ENCODE measurements at places on chromosomes 7 and 10. TPM values are rescaled to one million over a fixed set of nuclear protein-coding genes. Genes with fewer than 3 reads are reported as not detected.
A peak's percentile ranks its signal among the peaks of the same experiment; 100 is the strongest.

Gene GLI3
- total RNA-seq = 141 TPM

Gene INA
- total RNA-seq = 36.4 TPM

Gene PTN
- total RNA-seq = 228 TPM

Gene DENND11
- total RNA-seq = 33.7 TPM

Gene GNGT1
- 0.65 TPM for total RNA-seq

Gene HMX3
- not detected for total RNA-seq

GRCh38 chr7:156842740-156843140 is 50.2 kb downstream of the LMBR1 start:
- peaks cover 11% of the 10 kb centered on the region for H3K36me3 ChIP-seq
- H3K27ac ChIP-seq = no peak overlapping the region
- peaks cover 8% of the 10 kb centered on the region for H3K4me1 ChIP-seq
- H3K27me3 ChIP-seq = no peaks in the 10 kb centered on the region

DNA sequence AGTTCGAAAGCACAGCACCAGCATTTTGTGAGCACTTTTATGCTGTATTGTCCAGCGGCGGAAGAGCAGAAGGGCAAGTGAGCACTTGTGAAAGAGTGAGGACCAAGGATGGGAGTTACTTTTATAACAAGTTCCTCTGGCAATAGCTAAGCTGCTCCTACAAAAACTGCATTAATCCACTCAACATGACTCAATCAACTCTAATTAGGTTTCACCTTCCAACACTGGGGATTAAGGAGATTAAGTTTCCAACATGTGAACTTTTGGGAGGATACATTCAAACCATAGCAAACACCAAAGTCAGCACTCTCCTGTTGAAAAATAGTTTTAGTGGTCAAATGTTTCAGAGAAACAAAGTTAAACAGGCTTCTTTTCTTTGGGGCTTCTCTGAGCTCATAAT is 844.5 kb downstream of the REEP3 start:
- no peaks in the 10 kb centered on the region for H3K27me3 ChIP-seq
- H3K4me1 ChIP-seq = peaks cover 13% of the 10 kb centered on the region
- no peak for DNase-seq
- no peak overlapping the region for H3K27ac ChIP-seq
- H3K4me3 ChIP-seq = no peak overlapping the region

GRCh38 chr7:97118306-97118917 is 914 bp downstream of the SDHAF3 start:
- H3K27me3 ChIP-seq = peaks cover 4% of the 10 kb centered on the region
- no peak for DNase-seq
- peak overlapping the region; percentile 98 for H3K4me3 ChIP-seq
- peak overlapping the region; percentile 77 for H3K27ac ChIP-seq
- peaks cover 16% of the 10 kb centered on the region for H3K36me3 ChIP-seq
- H3K4me1 ChIP-seq = peaks cover 39% of the 10 kb centered on the region

DNA sequence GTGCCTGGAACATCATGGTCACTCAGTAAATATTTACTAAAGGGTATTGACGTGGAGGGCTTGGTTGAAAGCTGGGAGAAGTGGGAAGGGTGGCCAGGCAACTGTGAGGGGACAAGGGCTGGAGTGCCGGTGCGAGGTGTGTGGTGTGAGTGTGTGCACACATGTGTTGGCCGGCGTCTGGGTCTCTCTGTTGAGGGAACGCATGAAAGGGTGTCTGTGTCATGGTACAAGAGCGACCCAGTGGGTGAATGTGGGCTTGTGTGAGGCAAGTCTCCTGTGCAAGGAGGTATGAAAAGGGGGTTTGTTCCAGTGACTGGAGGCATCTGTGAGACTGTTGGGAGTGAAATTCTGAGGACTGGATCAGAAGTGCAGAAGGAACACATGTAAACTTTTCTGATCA is 29.4 kb upstream of the UCMA start:
- H3K27me3 ChIP-seq = no peaks in the 10 kb centered on the region
- H3K36me3 ChIP-seq = peaks cover 2% of the 10 kb centered on the region
- H3K4me3 ChIP-seq = no peak overlapping the region
- H3K4me1 ChIP-seq = peaks cover 11% of the 10 kb centered on the region
- DNase-seq = no peak

- H3K4me1 ChIP-seq = peaks cover 4% of the 10 kb centered on the region
- H3K27ac ChIP-seq = no peak overlapping the region
- no peaks in the 10 kb centered on the region for H3K36me3 ChIP-seq
Measured at GRCh38 chr7:637826-638225, 88.7 kb upstream of the DNAAF5 start.

DNA sequence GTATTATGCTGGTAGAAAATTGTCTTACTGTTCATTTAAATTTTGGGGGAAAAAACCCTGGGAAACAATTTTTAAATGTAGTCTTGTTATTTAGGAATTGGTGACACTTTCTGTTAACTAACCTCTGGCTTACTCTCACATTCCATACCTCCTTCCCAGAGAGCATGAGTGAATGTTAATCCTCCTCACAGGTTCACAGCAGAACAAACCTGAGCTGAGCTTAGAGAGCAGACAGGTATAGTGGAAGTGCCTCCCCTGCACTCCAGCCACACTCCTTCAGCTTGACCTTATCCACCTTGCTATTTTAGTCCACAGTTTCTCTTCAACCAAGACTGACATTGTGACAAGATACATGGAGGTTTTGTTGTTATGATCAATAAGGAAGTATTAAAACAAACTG is 235.9 kb downstream of the FOXP2 start:
- H3K27ac ChIP-seq = no peak overlapping the region
- H3K27me3 ChIP-seq = no peaks in the 10 kb centered on the region
- H3K4me1 ChIP-seq = peaks cover 27% of the 10 kb centered on the region
- H3K4me3 ChIP-seq = no peak overlapping the region
- DNase-seq = no peak

- H3K27me3 ChIP-seq = no peaks in the 10 kb centered on the region
- no peak overlapping the region for H3K27ac ChIP-seq
- DNase-seq = no peak
Measured at GRCh38 chr10:98321186-98321780, 53.3 kb upstream of the LOXL4 start.

DNA sequence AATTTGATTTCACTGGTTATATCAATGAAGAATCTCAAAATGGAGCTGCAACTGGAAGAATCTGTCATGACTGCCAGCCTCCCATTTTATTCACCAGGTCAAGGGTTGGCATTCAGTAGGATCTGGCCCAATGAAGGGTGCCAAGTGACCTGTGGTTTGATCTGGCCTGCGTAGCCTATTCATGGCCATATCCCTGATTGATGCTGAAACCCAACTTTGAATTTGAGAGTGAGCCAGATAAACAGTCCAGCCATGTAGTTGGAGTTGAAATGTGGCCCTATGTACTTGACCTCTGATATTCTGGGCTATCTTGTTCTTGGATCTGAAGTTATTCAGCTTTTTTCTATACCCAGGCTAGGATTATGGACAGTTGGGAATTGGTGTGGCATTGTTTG is 1.5 kb downstream of the MKLN1 start:
- H3K27me3 ChIP-seq = no peaks in the 10 kb centered on the region
- H3K36me3 ChIP-seq = peaks cover 12% of the 10 kb centered on the region
- no peak for DNase-seq
- H3K4me1 ChIP-seq = peaks cover 37% of the 10 kb centered on the region
- H3K27ac ChIP-seq = peak overlapping the region; percentile 78
- H3K4me3 ChIP-seq = peak overlapping the region; percentile 93

DNA sequence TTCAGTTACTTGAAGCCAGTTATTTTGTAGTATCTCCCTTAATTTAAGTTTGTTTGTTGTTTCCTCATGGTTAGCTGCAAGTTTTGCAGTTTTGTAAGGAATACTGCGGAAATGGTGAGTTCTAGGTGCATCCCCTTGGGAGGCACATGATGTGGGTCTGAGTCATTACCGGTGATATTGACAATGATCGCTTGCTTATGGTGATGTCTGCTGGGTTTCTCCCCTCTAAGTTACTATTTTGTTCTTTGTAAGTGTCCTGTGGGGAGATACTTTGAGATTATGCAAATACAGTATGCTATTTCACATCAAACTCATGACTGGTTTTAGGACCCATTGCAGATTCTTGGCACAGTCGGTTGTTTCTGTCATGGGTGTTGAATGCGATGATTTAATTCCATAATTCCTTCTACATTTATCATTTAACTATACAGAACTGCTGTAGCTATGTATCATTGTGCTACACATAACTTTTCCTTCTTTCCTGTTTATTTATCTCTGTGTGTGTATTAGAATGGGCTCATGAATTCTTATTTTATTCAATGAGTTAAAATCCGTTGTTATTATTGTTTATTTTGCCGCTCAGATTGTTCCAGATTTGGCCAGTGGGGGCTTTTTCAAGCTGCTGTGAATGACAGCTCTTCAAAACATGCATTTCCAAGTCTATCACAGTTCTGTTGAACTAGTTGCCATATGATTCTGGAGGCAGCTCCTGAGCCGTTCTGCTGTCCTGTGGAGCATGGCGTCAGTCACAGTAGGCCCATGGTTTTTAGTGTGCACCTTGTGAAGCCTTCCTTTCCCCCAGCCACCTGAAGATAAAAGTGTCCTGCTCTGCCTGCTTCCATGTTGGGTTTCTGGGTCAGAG is 18.4 kb downstream of the TSPAN14 start:
- no peak for DNase-seq
- no peaks in the 10 kb centered on the region for H3K27me3 ChIP-seq
- no peak overlapping the region for H3K27ac ChIP-seq
- H3K4me3 ChIP-seq = no peak overlapping the region
- H3K4me1 ChIP-seq = peaks cover 67% of the 10 kb centered on the region
- H3K36me3 ChIP-seq = peaks cover 18% of the 10 kb centered on the region

- no peak overlapping the region for H3K27ac ChIP-seq
- DNase-seq = no peak
- peaks cover 25% of the 10 kb centered on the region for H3K4me1 ChIP-seq
- H3K27me3 ChIP-seq = no peaks in the 10 kb centered on the region
- H3K4me3 ChIP-seq = no peak overlapping the region
Measured at GRCh38 chr7:86978808-86979506, 80.5 kb downstream of the ELAPOR2 start.

DNA sequence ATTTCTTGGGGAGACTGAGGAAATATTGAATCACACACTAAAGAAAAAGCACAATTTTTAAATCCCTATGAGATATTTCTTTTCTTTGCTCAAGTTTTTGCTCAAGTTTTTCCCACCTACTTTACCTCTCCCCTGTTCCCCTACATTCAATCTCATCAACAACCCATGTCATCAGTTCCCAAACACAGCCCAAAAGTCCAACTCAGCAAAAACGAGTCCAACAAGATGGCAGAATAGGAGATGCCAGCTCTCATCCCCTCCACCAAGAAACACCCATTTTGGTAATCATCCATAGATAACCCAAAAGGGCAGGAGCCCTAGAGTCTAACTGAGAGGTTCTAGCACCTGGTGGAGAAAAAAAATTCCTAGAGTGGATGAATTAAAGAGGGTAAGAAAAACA is 152.5 kb upstream of the GHITM start:
- no peak overlapping the region for H3K27ac ChIP-seq
- no peaks in the 10 kb centered on the region for H3K27me3 ChIP-seq
- no peaks in the 10 kb centered on the region for H3K36me3 ChIP-seq
- peaks cover 6% of the 10 kb centered on the region for H3K4me1 ChIP-seq

DNA sequence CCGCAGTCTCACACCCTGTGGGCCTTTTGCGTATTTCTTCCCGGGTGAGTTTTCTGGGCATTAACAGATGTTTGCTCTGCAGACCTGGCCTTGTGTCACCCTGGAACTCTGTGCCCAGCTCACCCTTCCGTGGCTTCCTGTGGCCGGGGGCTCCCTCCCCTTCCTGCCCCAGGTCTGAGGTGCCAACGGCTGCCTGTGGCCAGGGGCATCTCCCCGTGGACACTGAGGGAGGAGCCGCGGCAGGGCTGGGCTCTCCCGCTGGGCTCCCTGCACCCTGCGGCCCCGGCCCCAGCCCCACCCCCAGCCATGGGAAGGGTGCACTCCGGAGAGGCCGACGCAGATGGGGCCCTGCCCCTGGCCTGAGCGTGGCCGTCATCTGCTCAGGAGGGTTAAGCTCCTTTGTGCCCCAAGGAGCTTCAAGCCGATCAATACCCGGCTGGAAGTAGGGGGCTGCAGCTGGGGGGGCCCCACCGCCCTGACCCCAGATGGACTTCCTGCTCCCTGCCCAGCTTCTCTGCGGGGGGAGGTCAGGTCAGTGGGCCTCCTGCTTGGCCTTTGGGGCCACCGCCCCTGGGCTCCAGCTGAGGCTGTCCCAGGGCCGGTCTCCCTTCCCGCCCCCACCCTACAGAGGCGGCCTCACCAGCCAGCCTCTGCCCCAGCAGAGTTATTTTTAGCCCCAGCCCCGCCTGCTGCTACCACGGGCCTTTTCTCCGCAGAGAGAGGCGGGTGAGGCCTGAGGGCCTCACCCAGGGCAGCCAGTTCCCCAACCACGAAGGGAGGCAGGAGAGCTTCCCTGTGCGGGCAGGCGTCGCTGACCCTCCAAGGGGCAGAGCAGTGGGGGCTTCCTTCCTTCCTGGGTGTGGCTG is 24.2 kb downstream of the PWWP2B start:
- DNase-seq = peak; percentile 41
- H3K27me3 ChIP-seq = no peaks in the 10 kb centered on the region
- peaks cover 36% of the 10 kb centered on the region for H3K4me1 ChIP-seq
- H3K36me3 ChIP-seq = no peaks in the 10 kb centered on the region
- peak overlapping the region; percentile 31 for H3K4me3 ChIP-seq

DNA sequence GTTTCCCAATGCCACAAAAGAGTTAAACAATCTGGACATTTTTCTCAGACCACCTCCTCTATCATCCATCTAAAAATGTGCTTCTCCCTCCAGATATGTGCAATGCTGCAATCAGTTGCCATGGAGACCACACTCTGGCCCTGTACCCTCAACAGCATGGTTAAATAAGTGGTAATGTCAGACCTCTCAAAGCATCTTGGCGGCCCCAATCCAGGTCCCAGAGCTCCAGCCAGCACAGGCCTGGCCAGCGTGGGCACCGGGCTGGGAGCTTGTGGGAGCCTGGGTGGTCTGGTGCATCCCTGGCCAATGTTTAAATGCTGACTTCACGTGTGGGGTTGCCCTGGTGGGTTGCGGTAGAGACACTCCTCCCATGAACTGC is 362.9 kb upstream of the ZNF32 start:
- peaks cover 5% of the 10 kb centered on the region for H3K27me3 ChIP-seq
- no peak overlapping the region for H3K27ac ChIP-seq
- H3K4me3 ChIP-seq = no peak overlapping the region
- DNase-seq = no peak
- peaks cover 6% of the 10 kb centered on the region for H3K4me1 ChIP-seq
- no peaks in the 10 kb centered on the region for H3K36me3 ChIP-seq

DNA sequence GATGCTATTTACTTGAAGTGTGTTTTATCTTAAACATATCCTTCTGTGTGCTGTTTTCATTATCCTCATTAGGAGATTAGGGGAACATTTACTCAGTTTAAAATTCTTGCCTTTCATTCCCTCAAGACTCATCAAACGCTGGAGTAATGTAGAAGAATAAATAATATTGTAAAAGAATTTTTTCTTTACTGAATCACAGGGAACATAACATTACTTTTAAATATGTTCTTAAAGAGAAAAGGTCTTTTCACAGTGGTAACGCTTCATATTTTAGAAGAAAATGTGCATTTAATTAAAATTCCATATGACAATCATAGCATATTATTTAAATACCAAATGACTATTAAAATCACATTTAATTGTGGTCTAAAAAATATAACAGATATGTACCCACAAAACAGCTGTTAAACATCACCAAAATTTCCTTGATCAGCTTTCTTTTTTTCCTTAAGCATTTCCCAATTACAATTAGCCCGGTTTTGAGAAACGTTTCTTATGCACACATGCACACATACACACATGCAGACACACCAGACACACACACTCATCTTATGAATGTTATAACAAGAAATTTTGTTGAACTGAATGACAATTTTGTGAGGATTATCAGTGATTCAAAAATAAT is 102.0 kb upstream of the GLI3 start:
- no peaks in the 10 kb centered on the region for H3K36me3 ChIP-seq
- H3K4me3 ChIP-seq = peak overlapping the region; percentile 42
- H3K4me1 ChIP-seq = peaks cover 68% of the 10 kb centered on the region
- no peak for DNase-seq

- peaks cover 3% of the 10 kb centered on the region for H3K36me3 ChIP-seq
- peaks cover 22% of the 10 kb centered on the region for H3K4me1 ChIP-seq
- DNase-seq = no peak
Measured at GRCh38 chr7:36295090-36295489, 94.6 kb upstream of the ANLN start.

Measured in neural crest cell (in vitro differentiated cells).